SJSA1 (cell line): ENCODE measurements at places on chromosomes 6 and 20. TPM values are rescaled to one million over a fixed set of nuclear protein-coding genes. Genes with fewer than 3 reads are reported as not detected.

DNA sequence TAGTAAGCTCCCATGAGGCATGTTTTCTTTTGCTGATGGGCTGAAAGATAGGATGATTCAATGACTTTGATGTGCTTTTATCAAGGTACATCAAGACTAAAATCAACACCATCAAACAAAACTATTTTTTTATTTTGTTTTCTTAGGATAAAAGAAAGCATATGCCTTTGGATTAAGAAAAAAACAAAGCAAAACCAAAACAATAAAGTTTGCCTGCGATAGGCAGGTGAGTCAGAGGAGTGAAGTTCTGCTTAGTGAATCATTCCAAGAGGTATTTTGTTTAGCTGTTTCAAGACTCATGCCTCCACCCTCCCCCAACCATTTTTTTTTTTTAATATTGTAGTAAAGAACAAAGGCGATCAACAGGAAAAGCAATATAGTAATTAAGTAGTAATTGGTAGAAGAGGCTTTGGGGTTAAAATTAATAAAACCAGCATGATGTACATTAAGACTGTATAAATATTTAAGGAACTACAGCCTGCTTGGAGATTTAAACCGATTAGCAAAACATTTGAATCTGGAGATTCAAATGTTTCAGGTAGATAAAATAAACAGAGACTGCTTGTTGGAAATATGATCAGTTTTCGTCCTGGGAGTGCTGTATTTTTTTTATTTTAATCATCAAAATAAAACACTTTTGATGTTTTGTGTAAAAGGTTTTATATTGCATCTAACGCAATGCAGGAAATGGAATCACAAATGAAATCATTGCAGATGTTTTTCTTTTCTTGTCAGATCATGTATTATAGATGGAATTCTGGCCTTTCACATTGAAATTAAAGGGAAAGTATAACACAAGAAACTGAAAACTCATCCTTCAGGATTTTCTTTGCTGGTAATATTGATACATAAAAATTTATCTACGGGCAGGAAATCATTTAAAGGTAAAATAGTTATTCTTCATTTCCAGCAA is 482.3 kb upstream of the MANEA start:
- no peak for DNase-seq

OPRM1 gene
- total RNA-seq = not detected in 2 replicates

- no peak for DNase-seq
Observed at GRCh38 chr6:160430203-160430602, 82.0 kb downstream of the SLC22A3 start.

DNA sequence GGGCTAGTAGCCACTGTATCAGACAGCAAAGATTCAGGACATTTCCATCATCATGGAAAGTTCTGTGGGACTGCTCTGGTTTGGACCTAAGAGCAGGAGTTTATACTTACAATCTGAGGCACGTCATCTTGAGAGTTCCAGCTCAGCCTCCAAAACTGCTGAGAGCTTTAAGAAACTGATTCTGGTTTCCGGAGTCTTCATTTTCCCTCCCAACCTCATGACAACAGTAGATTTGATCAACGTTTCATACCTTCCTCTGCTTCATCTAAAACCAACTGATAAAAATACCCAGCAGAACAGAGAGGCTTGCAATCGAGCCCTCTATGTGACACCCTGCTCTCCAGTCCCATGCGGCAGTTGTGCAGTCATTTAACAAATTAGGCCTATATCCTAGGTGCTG is 64.3 kb upstream of the EPB41L1 start:
- DNase-seq = no peak

DNA sequence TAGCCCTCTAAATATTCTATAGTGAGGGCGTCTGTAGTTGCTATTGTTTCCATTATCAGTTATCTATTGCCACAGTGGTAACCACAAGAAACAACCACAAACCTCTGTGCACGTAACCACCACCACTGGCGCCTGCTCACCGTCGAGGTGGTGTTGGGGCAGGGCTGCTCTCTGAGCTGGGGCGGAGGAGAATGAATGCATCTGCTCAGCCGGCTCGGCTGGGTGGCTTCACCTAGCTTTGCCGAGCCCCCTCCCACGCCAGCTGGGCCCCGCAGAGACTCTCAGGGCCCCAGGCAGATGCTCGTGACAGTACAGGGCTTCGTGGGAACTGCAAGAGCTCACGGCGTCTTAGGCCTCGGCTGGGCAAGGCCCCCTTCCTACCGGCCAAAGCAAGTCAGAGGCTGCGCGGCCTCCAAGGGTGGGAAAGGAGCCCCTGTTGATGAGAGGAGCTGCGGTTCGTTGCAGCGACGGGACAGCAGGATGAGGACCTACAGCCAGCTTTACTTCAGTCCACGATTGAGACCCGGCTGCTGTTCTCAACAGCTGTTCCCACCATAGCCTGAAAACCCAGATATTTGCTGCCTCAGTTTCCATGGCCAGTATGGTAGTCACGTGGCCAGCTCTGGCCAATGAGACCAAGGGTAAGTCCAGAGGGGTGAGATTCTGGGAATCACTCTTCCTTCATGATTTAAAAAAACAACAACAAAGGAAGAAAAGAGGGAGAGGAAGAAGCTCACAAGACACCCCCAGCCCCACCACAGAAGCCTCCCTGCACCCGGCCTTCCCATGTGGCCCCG is 120.2 kb upstream of the AFDN start:
- no peak for DNase-seq

POPDC3 gene
- 41.7 and 51.3 TPM in 2 replicates for total RNA-seq

GRCh38 chr6:144265390-144265789 is 19.7 kb upstream of the UTRN start:
- DNase-seq = peak; percentile 89

GRCh38 chr6:155693573-155694418 is 238.2 kb upstream of the NOX3 start:
- DNase-seq = no peak

DNA sequence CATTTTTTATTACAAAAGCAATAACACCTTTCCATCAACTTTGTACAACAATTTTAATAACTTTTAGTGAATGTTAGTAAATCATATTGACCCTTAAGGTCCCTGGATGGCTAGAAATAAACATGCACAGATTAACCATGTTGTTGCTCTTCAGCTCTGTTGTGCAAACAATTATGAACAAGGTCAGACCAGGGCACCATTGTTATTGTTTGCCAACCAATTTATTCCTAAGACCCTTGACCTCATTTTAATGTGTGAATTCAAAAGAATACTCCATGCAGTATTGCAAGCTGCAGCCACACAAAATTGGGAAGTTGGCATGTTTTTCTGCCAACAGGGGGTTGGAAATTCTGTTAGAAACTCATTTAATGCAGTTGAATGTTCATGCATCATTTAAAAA is 426.6 kb upstream of the MAP3K7 start:
- DNase-seq = no peak

DNA sequence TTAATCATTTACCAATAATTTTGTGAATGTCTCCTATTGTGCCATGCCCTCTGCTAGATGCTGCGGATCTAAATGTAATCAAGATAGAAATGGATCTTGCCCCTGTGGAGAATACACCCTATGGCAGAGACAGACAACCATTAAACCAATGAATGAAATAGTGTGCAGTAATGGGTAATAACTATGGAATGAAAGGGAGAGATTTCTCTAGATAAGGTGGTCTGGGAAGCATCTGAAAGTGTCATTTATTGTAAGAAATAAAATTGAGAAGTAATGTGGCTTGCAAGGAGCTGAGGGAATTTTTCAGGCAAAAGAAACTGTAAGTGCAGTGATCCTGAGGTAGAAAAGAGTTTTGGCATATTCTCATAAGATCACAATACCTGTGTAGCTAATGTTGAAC is 430.0 kb downstream of the LMBRD1 start:
- DNase-seq = no peak

- DNase-seq = peak; percentile 46
Observed at GRCh38 chr20:53750827-53751619, 157.4 kb upstream of the ZNF217 start.

DNA sequence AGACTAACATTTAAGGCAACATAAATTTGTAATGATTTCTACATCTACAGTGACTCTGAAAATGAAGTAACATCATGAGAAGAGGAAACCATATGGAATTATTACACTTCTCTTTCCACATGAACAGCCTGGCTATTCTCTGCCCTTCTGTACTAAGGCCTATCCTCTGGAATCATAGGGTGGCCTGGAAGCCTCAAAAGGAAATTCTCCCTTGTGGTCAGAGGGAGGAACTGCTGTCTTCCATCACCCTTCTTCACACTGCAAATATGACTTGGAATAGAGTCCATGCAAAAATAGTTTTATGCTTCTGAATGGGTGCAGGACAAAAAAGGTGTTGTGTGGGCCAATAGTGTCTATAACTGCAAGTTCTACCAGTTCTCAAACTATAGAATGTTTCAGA is 44.6 kb upstream of the SH3BGRL2 start:
- no peak for DNase-seq

DNA sequence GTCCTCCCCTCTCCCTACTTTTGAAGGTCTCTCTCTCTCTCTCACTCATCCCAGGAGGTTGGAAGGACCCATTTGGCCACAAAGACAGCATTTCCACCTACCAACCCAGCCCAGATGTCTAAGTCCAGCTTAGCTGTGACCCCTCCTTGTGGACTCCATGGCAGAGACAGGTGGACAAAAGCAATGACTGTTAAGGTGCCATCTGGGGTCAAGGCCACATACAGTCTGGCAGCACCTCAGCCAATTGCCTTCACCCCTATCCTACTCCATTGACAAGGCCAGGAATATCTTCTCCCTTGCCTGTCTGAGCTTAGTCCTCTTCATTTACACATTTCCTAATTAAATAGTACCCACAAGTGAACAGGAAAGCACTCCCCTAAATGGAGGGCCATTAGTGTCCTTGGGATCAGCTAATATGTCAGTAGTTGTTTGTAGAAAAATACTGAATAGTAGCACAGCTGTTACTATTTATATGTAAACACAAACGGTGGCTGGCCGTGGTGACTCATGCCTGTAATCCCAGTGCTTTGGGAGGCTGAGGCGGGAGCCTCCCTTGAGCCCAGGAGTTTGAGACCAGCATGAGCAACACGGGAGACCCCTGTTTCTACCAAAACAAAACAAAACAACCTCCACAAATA is 28.8 kb downstream of the GCM1 start:
- peak; percentile 88 for DNase-seq

- no peak for DNase-seq
Observed at GRCh38 chr6:30169658-30170614, 6.6 kb downstream of the TRIM15 start.

DNA sequence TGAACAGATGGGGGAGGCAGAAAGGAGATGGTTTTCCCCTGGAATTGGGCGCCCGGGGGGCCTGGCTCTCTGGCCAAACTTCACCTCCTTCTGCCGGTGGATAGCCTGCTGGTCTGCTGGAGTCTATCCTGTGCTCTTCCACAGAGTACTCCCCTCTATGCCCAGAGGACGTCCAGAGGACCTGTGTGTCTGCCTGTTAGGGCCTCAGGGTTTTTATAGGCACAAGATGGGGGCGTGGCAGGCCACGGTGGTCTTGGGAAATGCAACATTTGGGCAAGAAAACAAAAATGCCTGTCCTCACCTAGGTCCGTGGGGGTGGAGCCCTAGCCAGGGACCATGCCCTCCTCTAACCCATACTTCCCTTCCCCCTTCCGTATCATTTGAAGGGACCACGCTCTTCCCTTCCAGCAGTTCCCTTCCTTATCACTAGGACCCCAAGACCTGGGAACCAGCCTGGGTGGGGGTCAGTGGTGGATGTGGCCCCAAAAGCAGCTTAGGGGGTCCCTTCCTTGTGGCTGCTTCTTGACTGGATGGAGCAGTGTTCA is 53.6 kb upstream of the ZNF337 start:
- no peak for DNase-seq

SCUBE3 gene
- 2.6 and 4.7 TPM in 2 replicates for total RNA-seq

CMTR1 gene
- 37.3 and 39.1 TPM in 2 replicates for total RNA-seq
